ENCODE measurements at places on chromosomes 5 and 9.

DNA sequence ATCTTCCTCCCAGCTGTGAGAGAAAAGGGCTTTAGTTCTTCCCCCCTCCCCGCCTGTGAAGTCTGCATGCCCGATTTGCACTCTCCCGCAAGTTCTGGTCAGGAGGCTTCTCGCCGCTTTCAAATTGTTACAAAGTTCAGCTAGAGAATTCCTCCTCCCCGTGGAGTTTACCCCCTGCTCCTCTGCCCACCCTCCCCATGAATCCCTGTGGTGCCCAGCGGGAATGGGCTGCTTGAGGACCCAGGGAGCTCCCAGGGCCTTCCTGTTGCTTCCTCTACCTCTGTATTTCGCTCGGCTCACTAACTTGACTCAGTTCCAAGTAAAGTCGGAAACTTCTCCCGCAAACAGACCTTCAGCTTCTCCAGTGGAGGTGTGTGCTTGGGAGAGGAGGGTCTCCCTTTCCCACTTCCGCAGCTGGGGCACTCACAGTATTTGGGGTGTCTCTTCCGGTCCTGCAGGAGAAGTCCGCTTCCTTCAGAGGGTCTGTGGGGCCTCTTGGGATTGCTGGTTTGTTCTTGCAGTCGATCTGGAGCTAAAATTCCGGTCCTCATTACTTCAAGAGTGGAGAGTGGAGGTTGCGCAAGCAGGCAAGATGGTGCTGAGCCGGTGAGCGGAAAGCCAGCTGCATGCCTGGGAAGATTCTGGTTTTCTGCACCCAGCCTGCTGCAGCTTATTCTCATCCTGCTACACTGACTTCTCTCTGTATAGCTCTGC, 97.8 kb downstream of the ADAMTS12 start:
- DNase-seq = no peak

DNA sequence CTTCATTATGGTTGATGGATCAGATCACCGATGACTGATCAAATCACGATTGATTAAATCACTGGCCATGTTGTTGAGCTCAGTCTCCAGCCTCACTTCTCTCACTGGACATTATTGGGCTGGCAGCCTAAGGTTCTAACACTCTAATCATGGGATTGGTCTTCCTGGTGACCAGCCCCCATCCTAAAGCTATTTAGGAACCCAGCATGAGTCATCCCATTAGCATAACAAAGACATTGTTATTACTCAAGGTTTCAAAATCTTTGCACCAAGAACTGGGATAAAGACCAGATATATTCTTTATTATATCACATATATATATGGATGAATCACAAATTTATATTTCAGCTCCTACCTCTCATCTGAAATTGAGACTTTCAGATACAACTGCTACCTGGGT, 272.1 kb upstream of the IL12B start:
- no peak for DNase-seq

- no peak for DNase-seq
Measured at GRCh38 chr9:35374436-35374835, 115.5 kb upstream of the RUSC2 start.

- DNase-seq = no peak
Measured at GRCh38 chr9:78280982-78281668, 15.8 kb upstream of the PSAT1 start.

- DNase-seq = no peak
Measured at GRCh38 chr9:91359734-91360470, 1.8 kb downstream of the AUH start.

Measured in stimulated activated CD8-positive, alpha-beta memory T cell treated with anti-CD3 and anti-CD28 coated beads, Interleukin-4, amount 100 ng/mL, for 4 hours (primary cell).